ENCODE measurements at places on chromosomes 16 and 17.

- no peak for DNase-seq
Observed at GRCh38 chr16:67598527-67598926, 36.2 kb downstream of the CTCF start.

DNA sequence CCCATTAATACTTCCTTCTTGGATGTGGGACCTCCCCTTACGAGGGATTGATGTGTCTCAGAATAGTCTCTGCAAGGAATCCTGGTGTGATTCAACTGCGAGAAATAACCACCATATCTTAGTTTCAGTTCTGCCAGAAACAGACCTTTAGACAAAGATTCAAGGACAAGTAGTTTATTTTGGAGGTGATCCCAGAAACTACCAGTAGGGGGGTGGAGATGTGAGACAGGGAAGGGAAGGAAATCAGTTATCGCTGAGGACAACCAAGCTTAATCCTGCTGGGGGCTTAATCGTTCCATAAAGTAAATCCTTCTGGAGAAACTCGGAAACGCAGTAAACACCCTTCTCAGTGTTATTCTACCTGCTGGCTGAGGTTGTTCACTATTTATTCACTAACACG lies 5.0 kb upstream of the SDR42E1 start:
- DNase-seq, result peak; percentile 66

DNA sequence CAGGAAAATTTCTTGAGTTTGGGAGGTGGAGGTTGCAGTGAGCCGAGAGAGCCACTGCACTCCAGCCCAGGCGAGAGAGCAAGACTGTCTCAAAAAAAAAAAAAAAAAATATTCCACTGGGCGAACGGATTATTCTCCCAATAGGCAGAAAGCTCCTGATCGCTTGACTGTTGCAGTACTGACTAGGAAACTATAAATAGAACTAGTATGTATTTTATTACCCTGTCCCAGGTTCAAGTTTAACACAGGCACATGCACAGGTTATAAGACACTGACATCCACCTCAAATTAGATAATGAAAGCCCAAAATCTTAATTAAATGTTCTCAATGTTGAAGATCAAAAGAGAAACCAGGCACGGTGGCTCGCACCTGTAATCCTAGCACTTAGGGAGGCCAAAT lies 11.5 kb downstream of the PARN start:
- DNase-seq, result no peak

GRCh38 chr17:41496803-41497484 lies 7.2 kb upstream of the KRT36 start:
- peak; percentile 83 for DNase-seq

GRCh38 chr16:60608971-60609370 lies 1427.3 kb downstream of the CDH8 start:
- DNase-seq, result no peak

DNA sequence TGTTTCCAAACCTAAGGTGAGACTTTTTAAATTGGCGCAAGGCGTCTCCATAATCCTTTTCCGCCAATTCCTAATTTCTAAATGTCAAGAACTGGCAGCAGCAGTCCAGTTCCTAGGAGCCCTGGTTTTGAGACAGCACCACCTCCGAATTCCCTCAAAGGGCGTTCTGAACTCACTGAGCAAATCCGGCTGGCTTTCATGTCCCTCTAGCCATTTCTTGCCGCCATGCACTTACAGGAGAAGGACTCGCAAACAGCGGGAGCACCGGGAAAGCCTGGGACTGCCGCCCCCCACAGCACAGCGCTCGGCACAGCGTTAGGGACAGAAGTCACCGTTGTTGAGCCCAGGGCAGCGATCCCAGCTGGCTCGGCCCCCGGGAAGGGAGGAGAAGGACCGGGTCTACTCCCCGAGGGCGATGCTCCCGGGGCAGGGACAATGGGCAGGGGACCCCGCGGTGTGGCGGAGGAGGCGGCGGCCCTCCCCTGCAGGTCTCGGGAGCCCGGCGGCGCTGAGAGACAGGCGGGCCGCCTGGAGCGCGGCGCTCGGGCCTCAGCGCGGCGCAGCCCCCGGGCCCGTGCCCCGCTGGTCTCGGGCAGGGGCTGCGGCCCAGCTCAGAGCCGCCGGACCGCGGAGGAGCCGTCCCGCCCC lies 545 bp downstream of the ARHGAP17 start:
- DNase-seq, result no peak

DNA sequence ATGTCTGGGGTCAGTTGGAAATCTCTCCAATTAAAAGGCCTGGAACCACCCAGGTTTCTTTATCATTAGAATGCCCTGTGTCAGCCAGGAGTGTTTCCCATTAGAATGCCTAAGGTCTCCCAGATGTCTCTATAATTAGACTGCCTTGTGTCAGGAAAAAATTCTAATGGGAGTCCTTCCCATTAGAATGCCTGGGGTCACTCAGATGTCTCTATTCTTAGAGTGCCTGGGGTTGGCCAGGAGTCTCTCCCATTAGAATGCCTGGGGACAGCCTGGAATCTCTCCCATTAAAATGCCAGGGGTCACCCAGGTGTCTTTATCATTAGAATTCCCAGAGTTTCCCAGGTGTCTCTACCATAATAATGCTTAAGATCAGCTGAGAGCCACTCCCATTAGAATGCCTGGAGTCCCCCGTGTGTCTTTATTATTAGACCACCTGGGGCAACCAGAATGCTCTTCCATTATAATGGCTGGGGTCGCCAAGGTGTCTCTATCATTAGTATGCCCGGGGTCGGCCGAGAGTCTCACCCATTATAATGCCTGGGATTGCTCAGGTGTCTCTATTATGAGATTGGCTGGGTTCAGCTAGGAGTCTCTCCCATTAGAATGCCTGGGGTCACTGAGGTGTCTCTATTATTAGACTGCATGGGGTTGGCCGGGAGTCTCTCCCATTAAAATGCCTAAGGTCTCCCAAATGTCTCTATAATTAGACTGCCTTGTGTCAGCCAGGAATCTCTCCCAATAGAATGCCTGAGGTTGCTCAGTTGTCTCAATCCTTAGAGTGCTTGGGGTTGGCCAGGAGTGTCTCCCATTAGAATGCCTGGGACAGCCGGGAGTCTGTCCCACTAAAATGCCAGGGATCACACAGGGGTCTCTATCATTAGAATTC lies 2254.6 kb downstream of the TP53TG3F start:
- no peak for DNase-seq

DNA sequence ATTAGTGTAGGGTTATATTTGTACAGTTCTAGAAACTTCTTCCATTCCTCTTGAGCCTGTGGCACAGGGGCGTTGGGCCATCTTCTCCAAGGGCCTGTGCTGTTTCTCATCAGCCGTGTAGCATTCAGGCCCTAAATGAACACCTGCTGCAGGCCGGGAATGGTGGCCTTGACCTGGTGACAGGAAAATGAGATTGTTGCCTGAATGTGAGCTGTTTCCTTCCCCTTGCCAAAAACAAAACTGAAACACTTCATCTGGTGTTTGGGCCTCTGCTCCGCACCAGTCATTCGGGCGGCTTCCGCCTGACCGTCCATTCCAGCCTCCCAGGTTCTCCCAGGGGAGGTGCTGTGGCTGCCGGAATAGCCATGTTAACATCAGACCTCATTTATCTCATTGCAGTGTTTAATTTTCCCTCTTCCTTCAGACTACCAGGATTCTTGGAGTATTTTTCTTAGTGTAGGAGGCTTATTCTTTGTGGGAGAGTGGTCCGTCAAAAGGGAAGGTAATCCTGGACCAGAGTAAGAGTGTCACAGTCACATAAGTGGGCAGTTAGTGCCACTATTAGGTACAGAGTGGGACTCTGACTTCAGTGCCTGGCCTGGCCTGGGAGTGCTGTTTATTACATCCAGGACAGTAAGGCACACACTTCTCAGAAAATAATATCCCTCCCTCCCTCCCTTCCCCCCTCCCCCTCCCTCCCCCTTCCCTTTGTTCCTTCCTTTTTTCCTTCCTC lies 61.9 kb downstream of the WWP2 start:
- DNase-seq, result no peak

DNA sequence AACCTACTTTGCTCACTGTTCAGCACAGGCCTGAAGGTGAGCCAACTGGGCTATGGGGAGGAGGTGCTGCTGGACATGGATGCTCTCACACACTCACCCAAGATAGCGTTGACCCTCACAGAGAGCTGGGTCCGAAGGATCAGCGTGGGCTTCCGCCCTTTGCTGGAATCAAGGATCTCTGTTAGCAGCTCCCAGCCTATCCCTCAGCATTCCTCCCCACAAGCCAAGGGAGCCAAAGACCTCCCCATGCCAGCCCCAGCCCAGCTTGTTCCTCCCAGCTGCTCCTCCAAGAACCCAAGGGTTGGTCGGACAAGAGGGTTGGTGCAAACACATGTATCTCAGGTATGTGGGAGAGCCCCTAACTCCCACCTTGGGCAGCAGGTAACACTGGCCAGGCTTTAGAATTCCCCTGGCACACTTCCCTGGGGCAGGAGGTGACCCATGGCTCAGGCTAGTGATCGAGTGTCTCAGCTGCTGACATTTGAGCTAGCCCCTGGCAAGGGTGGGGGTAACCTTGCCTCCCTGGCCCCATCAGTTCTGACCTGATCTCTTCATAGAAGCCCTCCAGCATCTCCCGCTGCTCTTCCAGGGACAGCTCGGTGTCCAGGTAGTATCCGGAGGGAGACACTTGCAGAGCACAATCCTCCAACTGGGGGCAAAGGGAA lies 8.3 kb downstream of the FHOD1 start:
- DNase-seq, result no peak

GRCh38 chr17:17510456-17511292 lies 14.5 kb upstream of the RASD1 start:
- DNase-seq, result no peak

DNA sequence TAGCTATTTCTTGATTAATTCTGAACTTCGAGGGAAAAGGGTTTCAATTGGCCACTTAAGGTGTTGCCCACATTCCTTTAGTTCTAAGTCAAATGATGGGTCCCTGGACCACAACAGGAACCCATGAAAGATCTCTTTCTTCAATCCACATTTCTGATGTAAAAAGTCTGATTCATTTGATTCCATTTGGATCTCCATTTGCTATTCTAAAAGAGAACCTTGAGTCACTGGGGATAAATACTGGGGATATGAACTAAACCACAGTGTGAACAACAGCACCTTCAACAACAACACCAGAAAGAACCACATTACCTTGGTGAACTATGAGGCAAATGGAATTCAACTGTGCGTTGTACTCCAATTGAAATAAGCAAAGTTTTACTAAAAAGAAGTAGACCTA lies 108.9 kb upstream of the IRX5 start:
- DNase-seq, result no peak
